ENCODE measurements at places on chromosomes 12 and 14.

DNA sequence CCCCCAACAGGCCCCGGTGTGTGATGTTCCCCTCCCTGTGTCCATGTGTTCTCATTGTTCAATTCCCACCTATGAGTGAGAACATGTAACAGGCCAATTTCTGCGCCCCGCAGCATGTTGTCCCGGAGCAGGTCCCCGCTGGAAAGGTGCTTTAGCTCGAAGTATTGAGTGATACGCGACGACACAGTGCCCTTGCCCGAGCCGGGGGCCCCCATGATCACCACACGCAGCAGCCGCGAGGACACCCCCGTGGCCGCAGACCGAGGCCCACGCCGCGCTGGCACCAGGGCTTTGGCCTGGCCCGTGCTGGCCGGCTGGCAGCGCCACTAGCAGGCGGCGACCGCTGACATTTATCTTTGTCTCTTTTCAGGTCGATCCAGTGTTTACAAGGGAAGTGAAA, 91.7 kb downstream of the GLT1D1 start:
- H3K27ac ChIP-seq, result no peak overlapping the region
- DNase-seq, result no peak
- no peaks in the 10 kb centered on the region for H3K4me1 ChIP-seq
- H3K4me3 ChIP-seq, result no peak overlapping the region
- no peaks in the 10 kb centered on the region for H3K27me3 ChIP-seq

DNA sequence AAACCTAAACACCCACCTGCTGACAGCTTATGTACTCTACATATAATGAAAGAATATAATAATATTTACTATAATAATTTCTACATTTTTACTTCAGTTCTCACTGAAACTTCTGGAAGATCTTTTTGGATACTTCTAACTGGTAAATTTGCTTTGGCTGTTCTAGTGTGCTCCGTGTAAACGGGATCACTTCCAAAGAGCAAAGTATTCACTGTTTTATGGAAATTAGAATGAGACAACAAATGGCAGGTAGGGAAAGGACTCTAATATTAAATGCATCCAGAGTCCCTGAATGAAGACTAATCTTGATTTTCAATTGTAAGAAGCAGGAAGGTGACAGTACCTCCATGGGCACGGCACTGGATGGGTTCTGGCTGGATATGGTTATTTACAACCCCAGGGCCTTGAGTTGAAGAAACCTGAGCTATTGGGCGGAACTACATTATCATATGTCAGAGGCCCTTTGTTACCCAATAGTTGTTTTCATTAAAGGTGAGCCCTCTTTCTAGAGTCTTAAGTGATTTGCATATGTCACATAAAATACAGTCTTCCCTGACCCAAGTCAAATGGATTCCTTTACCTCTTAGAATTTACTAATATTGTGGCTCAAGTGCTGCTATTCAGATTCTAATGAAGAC, 10.7 kb downstream of the ERP29 start:
- no peak overlapping the region for H3K4me3 ChIP-seq
- no peaks in the 10 kb centered on the region for H3K4me1 ChIP-seq
- H3K27me3 ChIP-seq, result no peaks in the 10 kb centered on the region
- no peaks in the 10 kb centered on the region for H3K36me3 ChIP-seq
- no peak for DNase-seq
- H3K27ac ChIP-seq, result no peak overlapping the region

GRCh38 chr12:52232674-52233461, at the start of gene KRT7:
TSS of gene KRT7 (plus strand) at chr12:52233243. CDS start at chr12:52233297, 54 bp downstream.
- H3K4me1 ChIP-seq, result no peaks in the 10 kb centered on the region
- H3K4me3 ChIP-seq, result no peak within 1 kb of the TSS
- peaks cover 20% of the 10 kb centered on the region for H3K27me3 ChIP-seq

DNA sequence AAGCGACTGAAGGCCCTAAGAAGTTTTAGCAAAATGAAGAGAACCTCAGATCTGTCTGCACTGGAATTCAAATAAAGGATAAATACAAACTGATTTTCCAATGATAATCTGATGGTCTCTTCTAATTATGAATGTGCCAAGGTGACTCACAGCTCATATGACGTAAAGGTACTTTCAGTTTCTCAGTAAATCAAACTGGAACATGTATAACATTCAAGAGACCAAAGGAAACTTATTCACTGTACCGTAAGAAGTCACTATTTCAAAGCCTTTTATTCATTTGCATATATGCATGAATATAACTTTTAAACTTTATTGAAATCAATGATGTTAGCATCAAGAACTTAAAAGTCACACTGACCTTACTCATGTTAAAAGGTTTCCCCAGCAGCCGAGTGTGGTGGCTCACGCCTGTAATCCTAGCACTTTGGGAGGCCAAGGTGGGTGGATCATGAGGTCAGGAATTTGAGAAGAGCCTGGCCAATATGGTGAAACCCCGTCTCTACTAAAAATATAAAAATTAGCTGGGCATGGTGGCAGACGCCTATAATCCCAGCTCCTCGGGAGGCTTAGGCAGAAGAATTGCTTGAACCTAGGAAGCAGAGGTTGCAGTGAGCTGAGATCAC, 52.2 kb downstream of the ATXN2 start:
- peaks cover 24% of the 10 kb centered on the region for H3K4me1 ChIP-seq
- H3K4me3 ChIP-seq, result no peak overlapping the region
- DNase-seq, result no peak
- peaks cover 22% of the 10 kb centered on the region for H3K36me3 ChIP-seq

DNA sequence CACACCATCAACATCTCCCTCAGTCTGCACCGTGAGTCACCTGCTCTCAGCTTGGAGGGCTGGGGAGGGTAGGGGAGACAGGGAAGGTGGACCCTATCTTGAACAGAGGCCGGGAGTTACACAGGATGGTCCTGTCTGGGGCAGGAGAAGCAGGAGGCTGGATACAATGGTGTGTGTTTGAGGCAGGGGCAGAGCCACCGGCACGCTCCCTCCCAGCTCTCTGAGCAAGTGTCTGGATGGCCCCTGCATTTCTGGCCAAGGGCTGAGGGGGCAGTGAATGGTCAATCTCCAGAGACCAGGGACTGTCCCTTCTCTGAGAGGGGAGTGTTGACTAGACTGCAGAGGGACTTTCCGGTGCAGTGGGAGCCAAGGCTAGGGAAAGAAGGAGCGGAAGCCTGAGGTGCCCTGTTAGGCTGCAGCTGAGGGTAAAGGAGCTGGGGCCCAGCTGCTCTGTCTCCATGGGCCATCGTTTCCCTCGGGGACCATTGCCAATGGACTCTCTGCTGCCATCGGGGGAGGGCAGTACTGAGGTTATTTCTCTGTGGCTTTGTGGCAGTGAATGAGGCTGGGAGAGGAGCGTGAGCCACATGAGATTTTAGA, 1.9 kb downstream of the LRP1-AS start:
- no peaks in the 10 kb centered on the region for H3K27me3 ChIP-seq
- peaks cover 58% of the 10 kb centered on the region for H3K36me3 ChIP-seq
- no peak for DNase-seq
- H3K4me3 ChIP-seq, result no peak overlapping the region
- peaks cover 50% of the 10 kb centered on the region for H3K4me1 ChIP-seq

Measured in adrenal gland (tissue), 19 donors.